ENCODE measurements at places on chromosomes 13 and 19.
A peak's percentile ranks its signal among the peaks of the same experiment; 100 is the strongest.

- DNase-seq, result no peak
These were observed 262.8 kb upstream of the RFC3 start for GRCh38 chr13:33554919-33555791.

DNA sequence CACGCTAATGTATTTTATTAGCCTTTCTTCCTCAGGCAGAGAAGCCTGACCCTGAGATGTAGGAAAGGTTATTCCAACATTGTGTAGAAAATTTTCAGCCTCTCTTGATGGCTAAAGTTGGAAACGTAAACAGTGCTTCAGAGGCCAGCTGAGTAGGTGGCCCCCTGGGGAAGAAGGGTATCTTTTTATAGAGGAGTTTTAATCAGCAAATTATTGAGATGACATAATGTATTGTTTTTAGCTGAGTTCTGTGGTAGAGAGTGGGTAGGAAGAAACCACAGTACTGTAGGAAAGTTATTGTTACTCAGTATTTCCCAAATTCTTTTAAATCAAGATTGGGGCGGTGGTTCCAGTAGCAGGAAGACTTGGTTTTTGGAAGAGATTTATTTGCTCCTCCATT, 268.8 kb downstream of the DLEU7 start:
- DNase-seq, result no peak

GRCh38 chr19:18278521-18279265, 2.7 kb downstream of the JUND start:
- DNase-seq, result peak; percentile 40

DNA sequence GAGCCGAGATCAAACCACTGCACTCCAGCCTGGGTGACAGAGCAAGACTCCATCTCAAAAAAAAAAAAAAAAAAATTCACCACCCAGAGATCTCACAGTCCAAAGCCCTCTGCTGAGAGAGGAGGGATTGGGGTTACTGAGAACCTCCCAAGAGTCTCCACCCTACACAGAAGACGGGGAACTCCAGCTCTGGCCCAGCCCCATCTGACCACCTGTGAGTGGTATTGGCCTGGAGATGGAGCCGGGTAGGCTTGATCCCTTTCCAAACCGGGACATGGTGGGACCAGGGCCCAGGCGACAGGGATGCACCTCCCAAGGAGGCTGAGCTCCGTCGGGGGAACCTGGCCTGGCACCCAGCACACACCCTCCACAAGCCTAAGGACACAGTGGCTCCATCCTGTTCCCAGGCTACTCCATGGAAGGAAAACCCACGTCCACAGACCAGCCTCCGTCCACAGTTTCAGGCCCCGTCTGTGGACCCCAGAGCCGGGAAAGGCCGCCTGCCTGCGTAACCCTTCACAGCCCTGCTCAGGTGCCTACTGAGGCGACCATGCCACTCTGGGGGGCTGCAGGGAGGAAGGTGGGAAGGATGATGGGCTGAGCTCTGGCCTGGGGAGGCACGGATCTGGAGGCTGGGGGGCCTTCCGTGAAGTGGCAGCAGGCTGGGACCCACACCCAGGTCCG, 1.8 kb downstream of the TMEM259 start:
- no peak for DNase-seq

DNA sequence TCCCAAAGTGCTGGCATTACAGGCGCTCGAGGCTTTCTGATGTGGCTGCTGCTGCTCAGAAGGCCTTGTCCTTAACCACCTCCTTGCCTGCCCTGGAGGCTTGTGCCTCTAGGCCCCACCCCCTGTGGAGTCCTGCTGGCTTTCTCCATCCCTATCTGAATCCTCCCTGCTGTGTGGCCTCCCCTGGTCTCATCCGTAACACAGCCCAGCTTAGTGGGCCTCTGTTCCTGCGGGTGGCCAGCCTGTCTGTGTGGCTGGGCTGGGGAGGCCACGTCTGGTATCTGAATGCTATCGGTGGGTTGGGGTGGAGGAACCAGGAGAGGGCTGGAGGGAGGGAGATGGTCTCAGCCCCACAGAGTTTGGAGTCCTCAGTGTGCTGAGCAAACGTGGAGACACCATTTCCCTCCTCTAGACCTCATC, 4.7 kb downstream of the RPL28 start:
- no peak for DNase-seq

DNA sequence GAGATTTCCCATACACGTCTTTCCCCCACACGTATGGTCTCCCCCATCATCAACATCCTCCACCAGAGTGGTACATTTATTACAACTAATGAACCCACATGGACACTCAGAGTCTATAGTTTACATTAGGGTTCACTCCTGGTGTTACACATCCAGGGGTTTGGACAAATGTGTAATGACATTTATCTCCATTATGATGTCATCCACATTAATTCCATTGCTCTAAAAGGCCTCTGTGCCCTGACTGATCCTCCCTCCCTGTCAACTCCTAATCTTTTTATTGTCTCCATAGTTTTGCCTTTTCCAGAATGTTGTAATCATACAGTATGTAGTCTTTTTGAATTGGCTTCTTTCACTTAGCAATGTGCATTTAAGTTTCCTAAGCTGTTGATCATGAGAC, 8.2 kb downstream of the ZNF383 start:
- DNase-seq, result no peak
